Coronary artery (tissue), 2 donors: ENCODE measurements at places on chromosomes 7 and 10.

DNA sequence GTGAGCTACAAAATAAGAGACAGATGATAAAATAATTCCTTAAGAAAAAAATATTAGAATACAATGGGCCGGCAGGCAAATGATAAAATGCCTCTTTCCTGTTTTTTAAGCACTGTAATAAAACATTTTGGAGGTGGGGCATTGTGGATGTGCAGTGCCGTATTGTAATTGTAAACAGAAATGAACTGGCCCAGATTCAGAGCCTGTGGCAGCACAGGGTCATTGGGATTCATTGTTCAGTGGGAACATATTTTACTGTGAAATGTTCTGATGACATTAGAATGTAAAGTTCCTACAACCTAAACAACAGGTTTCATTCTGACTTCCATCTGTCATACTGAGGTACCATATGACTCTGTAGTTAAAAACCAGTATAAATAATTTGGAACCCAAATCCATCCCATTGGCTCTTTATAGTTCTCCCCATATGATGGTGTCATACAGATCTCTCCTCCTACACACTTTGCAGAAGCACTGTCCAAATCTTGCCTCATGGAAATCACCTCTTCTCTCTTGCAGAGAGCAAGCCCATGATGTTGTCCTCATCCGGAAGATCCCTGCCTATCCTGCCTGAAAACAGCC lies 264.6 kb downstream of the WDR37 start:
- DNase-seq = no peak

- DNase-seq = peak; percentile 80
These were observed 96.4 kb downstream of the FAS start for GRCh38 chr10:89086801-89087521.

- no peak for DNase-seq
These were observed 50.9 kb upstream of the MGMT start for GRCh38 chr10:129416155-129416554.

DNA sequence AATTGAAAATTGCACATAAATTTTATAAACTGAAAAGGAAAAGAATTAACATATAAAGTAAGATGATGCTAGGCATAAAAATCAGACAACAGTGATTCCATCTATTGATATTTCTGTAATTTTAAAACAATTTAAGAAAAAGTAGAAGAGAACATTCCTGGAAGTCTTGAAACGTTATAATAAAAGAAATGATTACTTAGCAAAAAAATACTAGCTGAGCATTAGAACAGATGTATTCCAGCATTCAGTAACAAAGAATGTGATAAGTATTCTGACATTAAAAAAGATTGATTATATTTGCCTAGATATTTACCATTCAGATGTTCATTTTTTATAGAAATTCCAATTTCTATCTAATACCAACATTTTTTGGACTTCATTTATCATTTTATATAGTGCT lies 120.1 kb upstream of the PPP1R9A start:
- no peak for DNase-seq

DNA sequence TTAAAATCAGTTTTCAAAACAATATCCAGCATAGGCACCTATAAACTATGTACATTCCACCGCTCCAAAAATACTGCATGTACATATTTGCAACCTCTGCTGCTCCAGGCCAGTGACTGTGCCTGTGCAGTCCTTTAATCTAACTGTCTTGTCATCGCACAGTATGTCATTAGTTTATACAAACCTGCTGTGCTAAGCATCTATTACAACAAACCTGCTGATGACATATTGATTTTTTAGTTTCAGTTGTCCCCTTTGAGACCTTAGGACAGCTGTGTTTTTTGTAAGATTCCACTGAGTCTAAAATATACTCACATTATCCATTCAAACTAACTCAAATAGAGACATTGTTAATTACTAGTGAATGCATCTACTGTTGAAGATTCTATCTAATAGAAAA lies 33.1 kb downstream of the SEMA3C start:
- no peak for DNase-seq

DNA sequence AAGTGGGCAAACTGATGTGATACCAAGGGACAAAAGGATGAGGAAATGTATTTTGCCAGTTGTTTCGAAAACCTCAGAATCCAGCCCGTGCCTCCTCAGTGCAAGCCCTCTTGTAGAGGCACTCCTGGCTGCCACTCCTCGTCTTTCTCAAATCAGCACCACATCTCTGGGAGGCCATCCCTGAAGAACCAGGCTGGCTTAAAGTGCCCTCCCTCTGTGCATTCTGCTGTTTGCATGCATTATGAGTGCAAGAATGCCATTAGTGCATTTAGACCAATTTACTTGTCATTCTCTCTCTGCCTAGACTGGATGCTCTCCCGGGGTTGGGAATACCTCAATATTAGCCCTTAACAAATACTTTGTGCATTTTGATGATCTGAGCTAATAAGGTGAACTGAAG lies 19.9 kb upstream of the FAM180A start:
- DNase-seq = no peak

- DNase-seq = peak; percentile 88
These were observed 201.3 kb downstream of the JCAD start for GRCh38 chr10:29857843-29858701.

- DNase-seq = no peak
These were observed 141.7 kb downstream of the SEC23IP start for GRCh38 chr10:120034236-120034635.

- DNase-seq = no peak
These were observed 447.8 kb upstream of the C7orf33 start for GRCh38 chr7:148142660-148143248.

DNA sequence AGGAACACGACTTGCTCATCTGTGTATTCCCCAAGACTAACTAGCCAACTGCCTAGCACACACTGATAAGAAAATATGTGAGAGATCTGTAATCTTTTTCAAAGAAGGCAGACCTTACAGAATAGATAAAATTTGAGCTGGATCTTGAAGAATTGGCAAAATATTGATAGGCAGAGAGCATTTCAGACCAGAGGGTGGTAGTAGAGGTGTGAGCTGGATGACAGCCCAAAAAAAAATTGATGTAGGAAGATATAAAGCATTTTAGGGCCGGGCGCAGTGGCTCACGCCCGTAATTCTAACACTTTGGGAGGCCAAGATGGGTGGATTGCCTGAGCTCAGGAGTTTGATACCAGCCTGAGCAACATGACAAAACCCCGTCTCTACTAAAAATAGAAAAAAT lies 1.2 kb upstream of the ZNF746 start:
- no peak for DNase-seq

- DNase-seq = no peak
These were observed 26.8 kb upstream of the SMURF1 start for GRCh38 chr7:99170730-99171074.

DNA sequence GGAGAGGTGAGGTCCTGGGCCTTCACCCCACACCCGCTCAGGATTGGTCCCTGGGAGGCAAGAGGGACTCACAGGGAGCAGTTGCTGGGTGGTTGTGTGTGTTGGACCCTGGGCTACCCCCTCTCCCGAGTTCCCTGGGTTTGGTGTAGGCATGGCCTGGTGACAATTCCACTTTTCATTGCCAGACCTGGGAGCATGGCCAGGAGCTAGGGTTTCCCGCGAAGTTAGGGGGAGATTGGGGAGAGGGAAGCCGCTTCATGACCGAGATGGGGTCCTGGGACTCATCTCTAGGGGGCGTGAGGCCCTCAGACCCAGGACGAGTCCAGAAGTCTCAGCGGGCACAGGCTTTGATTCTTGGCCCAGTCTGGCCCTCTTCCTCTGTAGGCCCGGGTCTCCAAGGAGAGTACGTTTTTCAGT lies 606 bp downstream of the PALD1 start:
- DNase-seq = no peak

DNA sequence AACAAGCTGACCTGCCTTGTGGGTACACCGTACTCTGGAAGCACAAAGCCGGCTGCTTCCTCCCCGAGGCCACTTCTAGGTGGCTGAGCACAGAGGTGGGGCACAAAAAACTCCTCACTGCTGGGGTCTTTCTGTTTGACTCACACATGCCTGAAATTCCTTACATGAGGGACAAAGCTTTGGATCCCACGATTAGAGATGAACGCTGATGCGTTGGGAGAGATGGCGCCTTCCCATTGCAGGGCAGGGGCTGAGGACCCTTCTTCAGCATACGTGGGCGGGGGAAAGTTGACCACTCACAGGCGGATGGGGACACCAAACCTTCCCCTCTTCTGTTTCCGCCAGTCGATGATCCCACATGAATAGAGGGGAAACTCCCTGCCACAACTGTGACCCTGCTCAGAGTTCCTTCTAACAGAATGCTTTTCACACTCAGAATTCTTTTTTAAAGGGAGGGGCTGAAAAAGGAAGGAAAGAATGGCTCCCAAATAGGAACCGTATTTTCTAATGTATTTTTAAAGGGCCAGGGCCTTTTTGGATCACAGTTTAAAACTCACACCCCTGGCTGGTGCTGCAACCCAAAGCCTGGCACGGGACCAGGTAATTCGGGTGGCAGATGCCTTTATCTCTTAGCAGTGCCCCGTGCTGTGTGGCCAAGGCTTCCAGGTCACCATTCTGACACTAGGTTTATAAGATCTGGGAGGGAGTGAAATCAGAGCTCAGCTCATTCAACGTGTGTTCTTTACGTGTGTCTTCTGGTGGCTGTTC lies 134.0 kb downstream of the PRKAG2 start:
- no peak for DNase-seq

DNA sequence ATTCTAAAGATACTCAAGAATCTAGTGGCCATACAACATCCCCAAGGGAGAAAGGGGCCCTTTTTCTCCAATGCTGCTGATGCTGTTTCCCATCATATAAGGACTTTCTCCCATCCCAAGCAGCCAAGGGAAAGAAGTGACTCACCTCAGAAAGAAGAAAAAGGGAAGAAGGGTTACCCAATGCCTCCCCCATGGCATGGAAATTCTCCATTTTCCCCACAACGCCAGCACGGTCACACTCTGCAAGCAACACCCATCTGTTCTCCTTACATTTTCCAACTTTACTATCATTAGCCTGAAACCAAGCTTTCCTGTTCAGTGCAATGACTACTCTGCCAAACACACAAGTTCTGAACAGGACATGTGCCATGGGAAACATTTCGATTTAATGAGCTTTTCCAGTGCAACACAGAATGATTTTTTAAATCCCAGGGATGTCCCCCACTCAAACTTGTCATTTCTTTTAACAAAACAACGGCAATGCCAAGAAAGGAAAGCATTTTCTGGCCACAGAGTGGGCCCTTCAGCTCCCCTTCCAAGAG lies 67.9 kb downstream of the PTPRN2 start:
- DNase-seq = no peak

DNA sequence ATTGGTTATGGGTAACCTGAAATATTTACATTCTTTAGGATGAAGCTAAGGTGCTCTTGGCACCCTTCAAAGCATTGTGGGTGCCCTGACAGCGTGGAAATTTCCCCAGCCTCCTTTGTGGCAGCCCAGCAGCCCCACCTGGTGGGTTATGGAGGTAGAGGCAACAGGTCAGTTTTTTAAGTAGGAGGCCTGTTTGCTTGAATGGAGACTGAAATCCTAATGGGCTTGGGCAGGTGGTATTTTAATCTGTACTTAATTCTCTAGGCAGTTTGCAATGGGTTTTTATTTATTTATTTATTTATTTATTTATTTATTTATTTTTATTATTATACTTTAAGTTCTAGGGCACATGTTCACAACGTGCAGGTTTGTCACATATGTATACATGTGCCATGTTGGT lies 139.4 kb downstream of the EPC1 start:
- DNase-seq = no peak

GRCh38 chr7:91814189-91814588 lies 66.3 kb downstream of the MTERF1 start:
- no peak for DNase-seq

GRCh38 chr7:148253629-148254028 lies 336.9 kb upstream of the C7orf33 start:
- no peak for DNase-seq

GRCh38 chr7:47807756-47808155 lies 140.5 kb downstream of the PKD1L1 start:
- no peak for DNase-seq

GRCh38 chr10:120891365-120891764 lies 40.2 kb downstream of the WDR11 start:
- DNase-seq = no peak

- DNase-seq = no peak
These were observed 9.7 kb downstream of the DYNC1I1 start for GRCh38 chr7:95781961-95782586.

DNA sequence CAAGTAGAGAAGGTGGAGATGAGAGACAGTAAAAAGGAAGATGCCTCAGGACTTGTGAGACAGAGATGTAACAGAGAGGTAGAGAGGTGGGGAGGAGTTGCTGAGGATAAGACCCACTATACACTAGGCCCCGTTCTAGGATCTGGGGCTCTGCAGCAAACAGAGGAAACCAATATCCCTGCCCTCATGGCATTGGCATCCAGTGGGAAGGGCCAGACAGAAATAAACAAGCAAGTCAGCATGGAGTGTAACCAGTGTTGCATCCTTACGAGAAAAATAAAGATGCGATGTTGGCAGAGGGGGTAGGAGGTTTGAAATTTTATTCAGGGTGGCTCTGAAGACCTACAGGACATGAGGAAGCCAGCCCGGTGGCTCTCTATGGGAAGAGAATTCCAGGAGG lies 22.0 kb upstream of the EEPD1 start:
- DNase-seq = no peak

DNA sequence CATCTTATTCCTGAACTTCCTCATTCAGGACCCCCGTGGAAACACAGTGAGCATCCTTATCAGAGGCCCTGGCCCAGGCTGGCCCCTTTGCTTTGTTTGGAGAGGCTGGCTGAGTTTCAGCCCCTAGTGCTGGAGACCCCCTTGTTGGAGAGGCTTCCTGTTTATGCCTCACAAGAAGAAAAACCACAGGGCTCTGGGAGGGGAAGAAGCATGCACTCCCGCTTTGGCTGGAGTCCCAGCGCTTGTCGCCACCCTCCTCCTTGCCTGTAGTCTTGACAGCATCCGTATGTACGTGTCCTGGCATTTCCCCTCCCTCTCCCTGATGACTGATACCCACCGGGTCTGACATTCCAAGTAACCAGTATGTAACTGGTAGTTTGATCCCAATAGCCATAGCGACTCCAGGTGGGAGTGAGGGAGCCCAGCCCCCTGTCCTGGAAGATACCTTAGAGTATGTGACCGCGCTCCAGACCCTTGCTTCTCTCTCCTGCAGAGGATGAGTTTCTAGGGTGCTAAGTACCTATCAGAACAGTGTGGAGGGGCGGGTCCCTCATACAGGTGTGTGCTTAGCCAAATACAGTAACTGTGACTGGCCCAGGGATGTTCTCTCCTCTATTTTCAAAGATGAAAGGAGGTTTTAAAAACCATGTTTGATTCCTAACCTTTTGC lies 6.9 kb upstream of the ATP6V0E2 start:
- DNase-seq = no peak

DNA sequence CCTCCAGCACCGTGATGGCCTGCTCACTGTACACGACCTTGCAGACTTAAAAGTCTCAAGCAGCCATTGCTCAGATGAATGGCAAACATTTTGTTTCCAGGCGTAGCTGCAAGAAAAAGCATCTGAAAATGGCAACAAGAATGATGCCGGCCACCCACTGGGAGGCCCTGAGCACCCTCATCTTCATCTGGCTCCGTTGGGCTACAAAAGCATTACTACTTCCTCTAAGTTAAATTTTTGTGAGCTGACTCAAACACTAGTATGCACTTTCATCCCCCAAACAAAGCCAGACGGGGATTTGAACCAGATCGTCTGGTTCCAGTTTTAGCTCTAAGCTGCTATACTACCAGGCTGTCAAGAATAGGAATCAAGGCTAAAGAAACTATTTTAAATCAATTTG lies 116.6 kb upstream of the CDK1 start:
- DNase-seq = no peak

- no peak for DNase-seq
These were observed 5.5 kb upstream of the STN1 start for GRCh38 chr10:103923502-103923901.

GRCh38 chr10:131111471-131112080 lies 199.9 kb downstream of the TCERG1L start:
- no peak for DNase-seq
